Posterior vena cava (tissue), 2 donors: ENCODE measurements at places on chromosomes 16 and 17. TPM values are rescaled to one million over a fixed set of nuclear protein-coding genes. Genes with fewer than 3 reads are reported as not detected.

HBA1 gene
- total RNA-seq: 2,742 TPM

LHX1 gene
- not detected for total RNA-seq

ARL17A gene
- total RNA-seq: 14.7 TPM

SPATA22 gene
- total RNA-seq: 0.28 TPM

IFT20 gene
- total RNA-seq: 34.9 TPM

DNA sequence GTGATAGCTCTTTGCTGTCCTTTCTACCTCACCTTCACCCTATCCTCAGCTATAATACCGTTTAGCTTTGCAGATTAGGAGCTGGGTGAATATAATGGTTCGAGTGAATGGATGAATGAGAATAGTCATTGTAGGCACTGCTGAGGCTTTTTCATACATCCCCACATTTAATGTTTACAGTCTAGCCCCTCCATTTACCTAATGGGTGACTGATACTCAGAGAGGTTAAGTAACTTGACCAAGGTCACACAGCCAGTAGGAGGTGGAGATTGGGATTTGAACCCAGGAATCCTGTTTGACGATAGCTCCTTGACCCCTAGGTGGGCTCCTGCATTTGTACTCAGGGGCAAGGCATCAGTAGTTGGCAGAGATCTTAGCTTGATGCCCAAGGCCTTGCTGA, 195.6 kb downstream of the CCDC182 start:
- no peak for DNase-seq

DNA sequence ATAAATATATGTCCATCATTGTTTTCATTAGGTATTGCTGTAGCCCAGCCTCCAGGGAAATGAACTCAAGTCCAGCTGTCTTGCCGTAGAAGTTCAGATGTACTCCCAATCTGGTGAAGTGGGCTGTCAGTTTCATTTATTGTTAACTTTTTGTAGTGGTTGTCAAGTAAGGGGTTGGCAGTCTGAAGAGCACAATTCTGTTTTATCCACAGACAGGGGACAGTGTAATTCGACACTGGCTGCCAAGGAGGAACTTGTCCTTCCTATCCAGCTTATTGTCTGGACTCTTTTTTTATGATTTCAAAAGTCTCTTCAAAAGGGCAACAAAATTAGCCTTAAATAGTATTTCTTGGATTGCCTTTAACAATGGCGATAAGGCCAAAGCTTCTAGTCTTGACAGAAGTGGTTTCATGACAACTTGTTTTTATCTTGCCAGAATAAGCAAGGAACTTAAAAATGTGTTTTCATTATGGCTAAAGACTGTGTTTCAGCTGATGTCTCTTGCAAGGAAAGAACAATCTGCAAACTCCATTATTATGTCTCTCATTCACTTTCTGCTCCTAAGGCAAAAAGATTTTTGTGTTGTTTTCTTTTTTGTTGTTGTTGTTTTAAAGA, 73.9 kb upstream of the TANC2 start:
- no peak for DNase-seq

- no peak for DNase-seq
These were observed 62.3 kb downstream of the CLEC16A start for GRCh38 chr16:11006656-11007055.

DNA sequence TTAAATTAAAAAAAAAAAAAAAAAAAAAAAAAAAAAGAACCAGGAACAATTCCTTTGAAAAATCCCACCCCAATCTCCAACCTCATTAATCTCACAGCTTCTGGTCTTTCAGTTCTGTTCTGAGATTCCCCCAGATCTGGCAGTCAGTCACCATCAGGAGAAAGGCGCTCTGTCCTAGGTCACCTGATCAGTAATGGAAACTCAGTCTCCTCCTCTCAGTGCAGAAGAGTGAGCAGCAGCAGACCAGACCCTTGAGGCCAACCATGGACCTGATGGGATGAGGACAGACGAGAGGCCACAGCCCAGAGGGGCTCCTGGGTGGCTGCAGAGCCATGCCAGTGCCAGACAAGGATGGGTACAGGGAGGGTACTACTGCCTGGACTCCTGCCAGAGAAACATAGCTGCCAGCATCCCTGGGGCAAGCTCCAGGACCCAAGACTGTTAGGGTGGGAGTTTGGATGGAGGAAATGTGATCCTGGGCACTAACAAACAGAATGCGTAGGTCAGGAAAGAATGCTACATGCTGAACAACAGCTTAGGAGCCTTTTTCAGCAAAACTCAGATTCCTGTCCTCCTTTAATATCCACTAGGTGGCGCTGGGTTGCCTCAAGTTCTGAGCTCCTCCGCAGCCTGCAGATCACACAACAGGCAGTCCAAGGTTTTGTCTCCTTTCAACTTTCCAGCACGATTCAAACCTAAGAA, 28.7 kb downstream of the MPG start:
- DNase-seq: no peak

DNA sequence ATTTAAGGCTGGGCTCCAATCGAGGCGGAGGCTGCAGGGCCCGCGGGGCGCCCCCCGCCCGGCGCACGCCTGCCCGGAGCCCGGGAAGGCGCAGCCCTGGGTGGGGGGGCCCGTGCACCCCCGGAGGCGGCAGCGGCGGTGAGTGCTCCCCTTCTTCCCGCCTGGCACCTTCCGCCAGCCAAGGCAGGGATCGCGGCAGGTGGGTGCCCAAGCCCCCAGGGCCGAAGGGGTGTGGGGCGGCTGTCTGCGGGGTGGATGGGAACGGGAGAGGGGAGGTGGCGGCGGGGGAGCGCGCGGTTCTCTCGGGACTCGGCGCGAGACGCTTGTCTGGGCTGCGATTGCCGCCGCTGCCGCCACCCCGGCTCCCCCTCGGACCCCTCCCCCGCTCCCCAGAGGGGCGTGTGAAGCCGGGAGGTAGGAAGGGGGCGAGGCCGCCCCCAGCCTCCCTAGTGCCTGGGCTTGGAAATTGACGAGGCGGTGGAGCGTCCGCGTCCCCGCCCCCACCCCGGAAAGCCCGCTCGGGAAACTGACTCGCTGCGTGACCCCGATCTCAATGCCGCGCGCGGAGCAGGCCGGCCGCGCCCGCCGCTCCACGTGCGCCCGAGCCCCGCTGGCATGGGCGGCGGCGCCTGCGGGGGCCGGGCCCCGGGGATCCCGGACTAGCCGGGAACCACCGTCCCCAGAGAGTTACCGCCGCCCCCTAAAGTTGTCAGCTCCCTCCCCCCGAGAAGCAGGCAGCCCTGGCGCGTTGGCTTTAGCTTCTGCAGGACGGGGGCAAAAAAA, 231.5 kb downstream of the MRTFB start:
- no peak for DNase-seq

DNA sequence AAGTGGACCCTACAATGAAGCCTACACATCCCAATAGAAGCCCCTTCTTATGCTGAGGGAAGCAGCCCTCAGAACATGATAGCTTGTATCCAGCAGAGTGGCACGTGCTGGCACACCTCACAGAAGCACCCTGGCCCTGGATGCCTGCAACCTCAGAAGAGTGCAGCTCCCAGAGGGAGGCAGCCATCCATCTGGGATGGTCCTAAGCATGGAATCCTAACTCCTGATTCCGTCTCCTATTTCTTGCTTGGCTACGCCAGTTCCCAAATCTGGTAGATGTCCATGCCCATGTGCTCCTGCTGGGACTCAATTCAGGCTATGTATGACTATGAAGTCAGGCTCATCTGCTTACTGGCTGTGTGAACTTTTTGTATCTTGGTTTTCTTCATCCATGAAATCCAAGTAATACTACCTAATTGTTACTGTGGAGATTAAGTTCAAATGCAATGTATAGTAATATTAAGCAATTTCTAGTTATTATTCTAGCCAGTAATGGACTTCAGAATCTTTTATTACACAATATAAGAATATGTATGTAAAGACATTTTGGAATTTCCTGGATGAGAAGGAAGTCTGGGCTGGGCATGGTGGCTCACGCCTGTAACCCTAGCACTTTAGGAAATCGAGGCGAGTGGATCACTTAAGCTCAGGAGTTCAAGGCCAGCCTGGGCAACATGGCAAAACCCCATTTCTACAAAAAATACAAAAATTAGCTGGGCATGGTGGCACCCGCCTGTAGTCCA, 32.4 kb downstream of the SIAH1 start:
- no peak for DNase-seq
